Globus pallidus (tissue), 1 donor: ENCODE measurements at places on chromosomes 2 and 18.

DNA sequence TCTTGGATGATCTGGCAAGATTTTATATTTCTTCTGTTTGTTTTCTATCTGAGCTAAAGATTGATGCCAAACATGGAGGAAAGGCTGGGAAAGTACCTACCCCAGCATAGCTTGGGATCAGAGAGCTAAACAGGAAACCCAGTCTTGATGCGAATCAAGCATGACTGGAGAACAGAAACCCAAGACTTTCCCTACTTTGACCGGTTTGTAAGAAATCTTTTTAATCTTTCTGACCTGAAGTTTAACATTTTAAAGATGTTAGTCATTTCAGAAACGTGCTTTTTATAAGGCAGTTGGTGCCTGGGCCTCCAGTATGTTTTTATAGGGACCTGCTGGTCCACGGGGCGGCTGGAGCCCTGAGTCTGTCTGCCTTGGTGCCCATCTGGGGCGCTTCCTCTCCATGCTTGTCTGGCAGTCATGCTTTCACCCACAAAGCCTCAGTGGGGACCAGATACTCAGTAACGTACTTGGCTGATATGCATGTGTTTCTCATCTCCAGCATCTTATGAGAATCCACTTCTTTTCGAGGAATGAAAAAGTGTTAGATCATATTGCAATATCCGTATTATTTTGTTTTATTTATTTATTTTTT is 266.5 kb downstream of the PTGR3 start:
- no peak for DNase-seq

DNA sequence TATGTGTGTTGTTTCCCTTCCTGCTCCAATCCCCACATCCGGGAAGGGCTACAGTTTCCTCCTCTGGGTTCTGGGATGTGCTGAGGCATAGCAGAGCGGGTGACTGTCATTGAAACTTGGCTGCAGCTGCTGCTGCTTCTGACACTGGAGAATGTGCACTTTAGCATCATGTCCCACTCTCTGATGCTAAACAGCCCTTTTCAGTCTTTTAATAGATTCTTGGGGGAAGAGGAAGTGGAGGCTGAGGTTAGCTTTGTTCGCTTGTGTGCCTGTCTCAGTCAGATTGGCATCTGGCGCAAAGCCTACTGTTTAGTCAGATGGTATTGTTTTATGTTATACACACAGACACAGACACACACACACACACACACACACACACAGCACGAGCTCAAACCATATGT is 136.5 kb upstream of the RND3 start:
- DNase-seq = peak; percentile 3

DNA sequence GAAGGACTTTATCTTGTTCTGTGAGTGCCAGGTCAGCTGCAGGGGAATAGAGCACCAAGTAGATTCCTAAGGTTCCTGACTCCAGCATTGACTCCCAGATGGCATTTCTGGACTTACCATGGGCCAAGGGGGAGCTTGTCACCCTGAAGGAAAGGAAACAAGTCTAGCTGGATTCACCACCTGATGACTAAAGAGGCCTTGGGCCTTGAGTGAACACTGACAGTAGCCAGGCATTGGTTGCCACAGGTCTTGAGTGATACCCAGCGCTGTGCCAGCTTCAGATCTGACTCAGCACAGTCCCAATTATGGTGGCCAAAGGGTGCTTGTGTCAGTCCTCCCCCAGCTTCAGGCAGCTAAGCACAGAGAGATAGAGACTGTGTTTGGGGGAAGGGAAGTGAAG is 40.1 kb upstream of the CAPN13 start:
- DNase-seq = no peak

GRCh38 chr2:66854298-66854697 is 419.4 kb downstream of the MEIS1 start:
- DNase-seq = no peak

GRCh38 chr18:79846936-79847557 is 49.3 kb downstream of the KCNG2 start:
- no peak for DNase-seq
